Colonic mucosa (tissue), 4 donors: ENCODE measurements at places on chromosomes 4 and X. TPM values are rescaled to one million over a fixed set of nuclear protein-coding genes. Genes with fewer than 3 reads are reported as not detected.
A peak's percentile ranks its signal among the peaks of the same experiment; 100 is the strongest.

BCORL1 gene
- 8.3 TPM for total RNA-seq

GRCh38 chr4:94507708-94508107 lies 56.0 kb downstream of the PDLIM5 start:
- DNase-seq, result peak; percentile 29

DNA sequence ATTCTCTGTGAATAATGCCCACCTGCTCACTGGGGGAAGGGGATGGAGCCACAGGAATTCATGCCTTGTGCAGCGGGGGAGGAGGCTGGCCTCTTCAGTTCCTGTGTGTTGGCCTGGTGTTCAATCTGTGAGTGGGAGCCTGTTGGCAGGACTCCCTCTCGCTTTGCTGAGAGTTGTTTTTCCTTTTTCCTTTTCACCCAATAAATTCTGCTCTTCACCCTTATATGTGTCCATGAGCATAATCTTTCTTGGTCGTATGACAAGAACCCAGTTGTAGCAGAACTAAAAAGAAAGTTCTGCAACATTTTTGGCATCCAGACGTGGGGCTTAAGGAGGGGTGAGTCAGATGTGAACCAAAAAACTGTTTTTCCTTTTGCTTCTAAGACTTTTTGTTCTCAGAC lies 235.2 kb upstream of the HDX start:
- DNase-seq, result no peak

ATP8A1 gene
- total RNA-seq, result 19.1 TPM

GRCh38 chr4:135718019-135718418 lies 1516.4 kb upstream of the PABPC4L start:
- no peak for DNase-seq
